Cardiac muscle cell (in vitro differentiated cells and primary cell): ENCODE measurements at places on chromosomes 16 and 17.
A peak's percentile ranks its signal among the peaks of the same experiment; 100 is the strongest.

DNA sequence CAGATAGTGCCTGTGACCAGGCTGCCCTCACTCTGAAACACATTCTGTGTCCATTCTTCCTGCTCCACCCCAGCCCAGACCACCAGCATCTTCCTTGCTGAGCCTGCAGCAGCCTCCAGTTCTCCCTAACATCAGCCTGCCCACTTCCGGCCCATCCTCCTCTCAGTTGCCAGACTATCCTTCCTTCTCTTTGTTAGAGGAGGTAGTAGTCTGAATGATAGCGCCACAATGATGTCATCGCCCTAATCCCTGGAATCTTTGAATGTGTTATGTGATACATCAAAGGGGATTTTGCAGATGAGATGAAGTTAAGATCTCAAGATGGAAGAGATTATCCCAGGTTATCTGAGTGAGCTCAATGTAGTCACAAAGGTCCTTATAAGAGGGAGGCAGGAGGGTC, 3.2 kb upstream of the ZDHHC1 start:
- DNase-seq: no peak

- no peak for DNase-seq
These were observed 19.0 kb downstream of the MYH3 start for GRCh38 chr17:10638151-10638550.

DNA sequence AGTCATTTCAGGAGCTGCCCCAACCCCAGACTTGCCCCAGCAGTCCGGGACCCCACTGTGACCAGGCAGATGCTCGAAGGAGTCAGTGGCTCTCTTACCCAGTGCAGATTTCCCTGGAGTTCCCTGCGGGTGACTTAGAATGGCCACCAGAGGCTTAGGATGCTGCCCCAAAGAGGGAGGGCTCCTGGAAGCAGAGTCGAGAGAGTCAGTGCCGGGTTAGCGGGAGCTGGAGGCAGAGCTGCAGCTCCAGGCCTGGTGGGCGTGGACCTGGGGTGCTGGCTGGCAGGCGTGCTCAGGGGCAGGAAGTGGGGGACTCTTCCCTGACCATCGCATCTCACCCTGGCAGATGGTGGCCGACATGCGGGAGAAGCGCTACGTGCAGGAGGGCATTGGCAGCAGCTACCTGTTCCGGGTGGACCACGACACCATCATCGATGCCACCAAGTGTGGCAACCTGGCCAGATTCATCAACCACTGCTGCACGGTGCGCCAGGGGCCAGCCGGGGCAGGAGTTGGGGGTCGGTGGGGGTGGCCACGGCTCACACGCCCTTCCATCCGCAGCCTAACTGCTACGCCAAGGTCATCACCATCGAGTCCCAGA, 1.6 kb upstream of the HSD3B7 start:
- DNase-seq: no peak

DNA sequence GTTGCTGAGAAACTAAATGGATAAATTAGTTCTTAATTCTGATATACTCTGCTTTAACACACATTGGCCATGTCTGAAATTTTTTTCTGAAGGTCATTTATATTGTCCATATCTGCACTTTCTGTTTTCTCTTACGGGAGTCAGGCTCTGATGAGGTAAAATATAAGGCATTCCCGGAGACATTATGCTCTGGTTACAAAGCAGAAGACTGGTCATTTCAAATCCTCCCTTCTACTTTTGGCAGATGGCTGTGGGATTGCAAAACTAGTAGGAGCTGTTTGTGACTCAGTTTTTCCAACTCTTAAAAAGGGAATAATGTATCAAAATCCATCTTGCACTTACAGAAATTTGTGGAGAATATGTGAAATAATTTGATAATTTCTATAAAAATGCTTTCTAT, 92.2 kb upstream of the CPHXL start:
- no peak for DNase-seq

- no peak for DNase-seq
These were observed 2.3 kb downstream of the UBB start for GRCh38 chr17:16383216-16383615.

GRCh38 chr16:17104654-17105053, 366.1 kb downstream of the XYLT1 start:
- DNase-seq: no peak

DNA sequence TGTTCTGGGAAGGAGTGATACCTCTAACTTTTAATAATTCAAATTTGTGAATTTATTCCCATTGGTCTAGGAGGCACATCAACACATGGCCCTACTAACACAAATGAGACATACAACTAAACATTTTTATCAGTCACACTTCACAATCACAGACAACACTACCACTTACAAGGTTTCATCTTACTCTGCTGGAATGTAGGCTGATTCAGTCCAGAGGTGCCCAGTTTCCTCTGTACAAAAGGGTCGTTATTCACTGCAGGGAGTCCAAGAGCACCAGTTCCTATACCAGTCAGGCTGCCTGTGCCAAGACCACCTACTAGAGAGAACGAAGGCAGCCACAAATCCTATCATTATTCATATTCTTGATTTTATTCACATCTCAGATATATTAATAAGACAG, 41.4 kb downstream of the SETD6 start:
- DNase-seq: no peak

GRCh38 chr17:62140376-62140775, 75.3 kb upstream of the MED13 start:
- DNase-seq: no peak

- no peak for DNase-seq
These were observed 27.3 kb upstream of the GSG1L start for GRCh38 chr16:28090646-28091377.

DNA sequence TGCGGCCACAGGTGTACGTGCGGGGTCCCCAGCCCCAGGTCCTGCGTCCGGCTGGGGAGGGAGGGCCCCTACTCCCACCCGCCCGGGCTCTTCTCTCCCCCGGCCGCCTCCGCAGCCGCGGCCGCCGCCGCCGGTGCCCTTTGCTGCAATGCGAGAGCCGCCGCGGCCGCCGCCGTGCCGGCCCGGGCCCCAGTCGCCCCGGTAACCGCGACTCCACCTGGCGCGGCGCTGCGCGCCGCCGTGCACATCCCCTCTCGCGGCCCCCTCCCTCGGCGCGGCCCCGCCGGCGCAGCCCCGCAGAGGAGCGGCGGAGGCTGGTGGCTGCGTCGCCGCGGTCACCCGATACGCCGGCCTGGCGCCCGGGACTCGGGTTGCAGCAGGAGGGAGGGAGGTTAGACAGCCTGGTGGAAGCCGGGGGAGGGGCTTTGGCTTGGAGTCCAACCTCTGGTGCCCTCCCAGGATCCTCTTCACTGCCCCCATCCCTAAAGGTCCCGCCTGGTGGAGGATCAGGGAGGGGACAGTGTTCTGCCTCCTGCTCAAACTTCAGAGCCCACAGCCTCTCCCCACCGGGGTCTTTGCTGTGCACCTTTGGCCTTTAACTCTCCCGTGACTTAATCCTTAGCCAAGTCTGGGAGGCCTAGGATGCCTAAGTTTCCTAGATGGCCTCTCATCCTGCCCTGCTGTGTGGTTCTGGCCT, 32.9 kb downstream of the SRCIN1 start:
- DNase-seq: peak; percentile 83
